ENCODE measurements at places on chromosomes 6 and 20. TPM values are rescaled to one million over a fixed set of nuclear protein-coding genes. Genes with fewer than 3 reads are reported as not detected.

XKR7 gene
- not detected for total RNA-seq

STMN3 gene
- total RNA-seq: 5.4 TPM

LPIN3 gene
- 9.3 TPM for total RNA-seq

DNA sequence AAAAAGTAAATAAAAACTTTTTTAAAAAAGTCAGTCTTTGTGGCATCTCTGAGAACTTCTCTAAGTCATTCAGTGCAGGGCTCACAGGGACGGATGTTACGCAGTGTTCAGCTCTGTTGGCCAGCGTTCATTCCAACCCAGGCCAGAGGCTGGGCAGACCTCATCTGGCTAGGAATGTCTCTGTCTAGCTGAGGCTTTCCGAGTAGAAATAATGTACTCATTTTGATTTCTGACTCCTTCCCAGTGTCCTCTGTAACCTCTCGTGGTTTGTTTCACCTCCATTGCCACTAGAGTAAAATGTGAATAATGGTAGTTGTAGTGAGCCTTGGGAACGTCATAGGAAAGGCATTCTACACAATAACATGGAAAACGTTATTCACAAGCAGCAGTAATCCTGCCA, 135.1 kb downstream of the TMEM242 start:
- DNase-seq: no peak

- DNase-seq: no peak
Observed at GRCh38 chr20:51230727-51231126, 207.8 kb upstream of the KCNG1 start.

DNA sequence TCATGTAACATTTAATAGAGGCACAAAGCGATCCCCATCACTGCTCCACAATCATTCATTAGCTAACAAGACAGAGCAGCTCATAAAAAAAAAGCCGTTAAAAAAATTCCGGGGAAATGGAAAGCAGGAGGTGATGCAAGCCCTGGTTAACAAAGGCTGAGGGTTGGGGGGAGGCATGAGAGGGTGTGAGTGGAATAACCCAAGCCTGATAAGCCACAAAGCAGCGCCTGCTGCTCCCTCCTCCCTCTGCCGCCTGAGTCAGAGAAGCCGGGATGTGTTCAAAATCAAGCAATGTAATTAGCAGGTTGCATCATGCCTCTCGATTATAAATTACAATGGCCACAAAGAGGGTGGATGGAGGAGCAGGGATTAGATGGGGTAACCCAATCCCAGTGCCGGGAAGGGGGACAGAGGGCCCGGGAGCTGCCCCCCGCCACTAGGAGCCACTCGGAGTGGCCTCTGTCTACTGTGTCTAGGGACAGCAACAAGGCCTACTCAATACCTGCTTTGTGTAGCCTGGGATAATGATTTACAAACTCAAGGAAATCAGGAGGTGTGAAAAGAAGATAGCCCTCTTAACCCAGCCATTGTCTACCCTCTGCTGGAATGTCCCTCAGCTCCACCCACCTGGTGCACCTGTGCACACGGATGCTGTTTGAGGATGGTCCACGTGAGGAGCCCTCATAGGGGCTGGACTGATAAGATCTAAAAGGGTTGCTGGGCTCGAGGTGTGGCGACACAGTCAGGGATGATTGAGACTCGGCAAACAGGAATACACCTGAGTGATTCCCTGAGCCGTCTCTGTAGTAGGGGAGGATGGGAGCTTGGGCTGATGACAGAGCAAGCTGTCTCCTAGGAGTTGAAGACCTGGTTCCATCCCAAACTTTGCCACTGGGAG, 156.9 kb downstream of the VEGFA start:
- peak; percentile 72 for DNase-seq

DNA sequence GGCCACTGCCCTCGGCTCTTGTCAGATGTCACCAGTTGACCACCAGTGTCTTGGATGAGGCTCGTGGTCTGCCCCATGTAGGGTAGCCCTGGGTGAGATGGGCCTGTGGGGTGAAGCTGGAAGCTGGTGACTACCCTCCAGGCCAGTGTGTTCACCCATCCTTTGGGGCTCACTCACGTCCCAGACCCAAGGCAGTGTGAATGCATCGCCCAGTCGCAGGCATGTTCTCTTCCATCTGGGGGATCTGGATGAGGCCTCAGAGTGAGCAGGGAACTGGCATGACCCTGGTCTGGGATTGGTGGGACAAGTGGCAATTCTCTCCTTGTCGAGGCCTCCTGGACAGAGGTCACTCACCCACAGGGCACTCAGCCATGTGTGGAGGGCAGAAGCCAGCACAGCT, 120.1 kb upstream of the PHACTR3 start:
- DNase-seq: no peak

DNA sequence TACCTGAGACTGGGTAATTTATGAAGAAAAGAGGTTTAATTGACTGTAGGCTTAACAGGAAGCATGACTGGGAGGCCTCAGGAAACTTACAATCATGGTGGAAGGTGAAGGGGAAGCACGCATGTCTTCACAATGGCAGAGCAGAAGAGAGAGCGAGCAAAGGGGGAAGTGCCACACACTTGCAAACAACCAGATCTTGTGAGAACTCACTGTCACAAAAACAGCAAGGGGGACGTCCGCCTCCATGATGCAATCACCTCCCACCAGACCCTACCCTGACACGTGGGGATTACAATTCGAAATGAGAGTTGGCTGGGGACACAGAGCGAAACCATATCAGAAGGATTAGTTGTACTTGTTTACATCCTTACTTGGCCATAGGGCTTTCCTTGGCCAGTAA, 49.7 kb downstream of the FIG4 start:
- no peak for DNase-seq

- DNase-seq: no peak
Observed at GRCh38 chr6:85576476-85576875, 17.2 kb downstream of the SNX14 start.

DNA sequence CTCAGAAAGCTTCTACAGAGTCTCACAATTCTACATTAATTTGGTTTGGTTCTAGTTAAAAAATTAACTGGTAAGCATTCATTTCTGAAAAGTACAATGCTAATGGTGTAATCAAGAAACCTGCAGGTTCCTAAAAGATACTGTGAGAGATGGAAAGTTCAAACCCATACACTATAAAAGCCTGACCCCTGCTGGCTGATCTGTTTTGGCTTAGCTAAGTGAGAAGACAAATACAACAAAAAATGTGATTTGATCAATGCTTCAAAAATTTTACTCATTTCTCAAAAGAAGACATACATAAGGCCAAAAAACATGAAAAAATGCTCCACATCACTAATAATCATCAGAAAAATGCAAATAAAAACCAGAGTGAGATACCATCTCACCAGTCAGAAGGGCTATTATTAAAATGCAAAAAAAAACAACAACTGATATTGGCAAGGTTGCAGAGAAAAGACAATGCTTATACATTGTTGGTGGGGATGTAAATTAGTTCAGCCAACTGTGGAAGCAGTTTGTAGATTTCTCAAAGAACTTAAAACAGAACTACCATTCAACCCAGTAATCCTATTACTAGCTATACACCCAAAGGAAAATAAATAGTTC, 102.8 kb downstream of the MOXD1 start:
- DNase-seq: no peak

DNA sequence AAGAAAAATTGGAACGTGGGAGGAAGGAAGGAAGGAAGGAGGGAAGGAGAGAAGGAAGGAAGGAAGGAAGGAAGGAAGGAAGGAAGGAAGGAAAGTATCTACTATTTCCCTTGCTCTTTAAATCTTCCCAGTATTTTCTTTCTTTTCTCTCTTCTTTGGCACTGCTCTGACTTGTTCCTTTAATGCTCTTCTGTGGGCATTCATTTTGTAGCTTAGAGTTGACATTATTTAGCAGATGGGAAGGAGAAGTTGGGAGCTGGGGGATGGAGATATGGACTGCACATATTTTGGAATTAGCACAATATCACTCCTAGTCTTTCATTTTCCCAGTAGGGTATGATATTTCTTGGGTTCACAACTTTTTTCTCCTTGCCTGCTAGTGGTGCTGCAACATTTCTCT, 152.2 kb downstream of the TFAP2B start:
- DNase-seq: no peak

- DNase-seq: no peak
Observed at GRCh38 chr20:42110301-42110700, 492.1 kb upstream of the CHD6 start.

DNA sequence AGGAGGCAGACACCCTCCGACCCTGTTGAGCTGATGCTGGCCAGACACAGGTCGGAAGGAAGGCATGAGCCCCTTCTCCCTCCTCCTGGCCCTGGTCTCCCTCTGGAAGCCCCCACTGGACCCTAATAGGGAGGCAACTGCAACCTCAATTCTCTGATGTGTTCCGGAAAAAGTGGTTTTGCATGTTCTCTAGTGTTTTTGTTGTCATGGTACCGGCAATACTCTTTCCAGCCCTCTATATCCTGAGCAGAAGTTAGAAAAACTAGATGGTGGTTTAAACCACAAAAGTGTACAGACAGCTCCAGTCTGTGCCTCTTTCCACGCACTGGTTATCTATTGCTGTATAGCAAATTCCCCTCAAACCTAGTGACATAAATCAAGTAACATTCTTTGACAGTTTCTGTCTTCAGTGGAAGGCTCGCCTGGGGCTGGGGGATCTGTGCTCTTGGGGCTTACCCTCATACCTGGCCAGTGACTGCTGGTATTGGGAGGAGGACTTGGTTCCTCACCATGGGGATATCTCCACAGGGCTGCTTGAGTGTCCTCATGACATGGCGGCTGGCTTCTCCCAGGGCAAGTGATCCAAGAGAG, 37.0 kb downstream of the SYTL3 start:
- no peak for DNase-seq
